ENCODE measurements at places on chromosomes 6 and 20.

GRCh38 chr6:4371207-4371921 is 236.0 kb upstream of the ECI2 start:
- no peak for DNase-seq

GRCh38 chr20:44646023-44646640 is 5.4 kb downstream of the ADA start:
- peak; percentile 80 for DNase-seq

- peak; percentile 20 for DNase-seq
These were observed 3.5 kb downstream of the CST7 start for GRCh38 chr20:24952376-24953208.

GRCh38 chr6:3977875-3978711 is 100.8 kb downstream of the FAM217A start:
- no peak for DNase-seq

DNA sequence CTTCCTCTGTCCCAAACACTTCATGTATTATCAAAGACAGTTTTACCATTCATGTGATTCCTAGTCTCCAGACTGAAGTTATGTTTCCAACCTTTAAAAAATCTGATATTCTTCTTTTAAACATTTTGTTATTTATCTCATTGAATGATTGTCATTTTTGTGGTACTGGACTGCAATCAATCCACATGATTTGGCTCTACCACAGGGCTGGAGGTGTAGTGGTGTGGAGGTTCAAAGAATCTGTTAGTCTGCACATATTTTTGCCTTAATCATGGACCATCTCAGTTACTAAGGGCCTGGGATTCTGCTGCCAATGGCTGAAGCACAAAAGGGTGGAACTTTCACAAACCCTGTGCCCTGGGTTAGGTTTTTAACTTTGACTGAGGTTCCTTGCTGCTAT is 164.1 kb upstream of the JAG1 start:
- no peak for DNase-seq

GRCh38 chr6:100959280-100959679 is 78.2 kb upstream of the ASCC3 start:
- no peak for DNase-seq

DNA sequence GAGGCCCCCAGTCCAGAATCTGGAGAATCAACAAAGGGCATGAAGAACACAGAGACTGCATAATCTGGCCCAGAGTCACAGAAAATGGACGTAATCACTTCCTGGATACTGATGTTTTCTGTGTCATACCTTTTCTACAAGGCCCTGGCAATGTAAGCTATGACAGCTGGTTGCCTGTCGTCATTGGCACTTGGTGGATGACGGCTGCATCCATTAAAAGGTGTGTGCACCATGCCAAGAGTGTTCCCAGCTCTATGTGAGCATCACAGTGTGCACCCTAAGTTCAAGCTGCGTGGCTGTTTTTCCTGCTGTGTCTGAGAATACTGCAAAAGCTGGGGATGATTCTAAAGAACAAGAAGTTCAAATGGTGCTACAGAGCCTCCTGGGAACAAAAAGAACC is 275.2 kb upstream of the CNR1 start:
- DNase-seq: no peak

GRCh38 chr6:144197919-144198318 is 47.6 kb downstream of the STX11 start:
- DNase-seq: no peak

DNA sequence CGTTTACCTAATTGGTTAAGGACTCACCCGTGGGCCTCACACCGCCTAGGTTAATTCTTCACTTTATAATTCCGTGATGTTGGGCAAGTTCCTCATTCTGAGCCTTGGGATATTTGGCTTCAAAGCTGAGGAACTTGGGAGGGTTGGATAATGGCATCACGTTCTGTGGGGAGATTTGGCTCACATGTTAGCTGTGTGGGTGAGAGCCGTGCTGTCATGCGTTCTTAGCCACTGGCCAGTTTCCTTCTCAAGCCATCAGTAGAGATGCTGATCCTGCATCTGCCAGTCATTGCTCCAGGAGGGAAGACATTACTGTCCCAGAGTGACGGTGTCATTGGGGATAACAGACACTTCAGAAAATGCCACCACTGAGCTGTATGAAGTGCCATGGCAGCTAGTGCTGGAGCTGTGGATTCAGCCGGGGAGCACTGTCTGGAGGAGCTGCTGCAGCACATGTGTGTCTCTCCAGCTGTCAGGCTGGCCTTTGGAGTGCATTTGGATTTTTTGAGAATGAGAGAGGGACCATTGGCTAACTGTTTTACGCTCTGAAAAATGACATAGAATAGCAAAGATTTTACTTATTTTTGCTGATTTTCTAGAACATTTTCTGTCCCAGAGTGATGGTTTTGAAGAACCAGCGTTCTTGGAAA is 16.5 kb downstream of the IGF2R start:
- DNase-seq: no peak

- DNase-seq: no peak
These were observed 19.0 kb downstream of the CEP85L start for GRCh38 chr6:118632359-118632758.

- no peak for DNase-seq
These were observed 118.7 kb downstream of the SMOC2 start for GRCh38 chr6:168559574-168560098.

GRCh38 chr6:35729722-35730121 is 7.1 kb upstream of the ARMC12 start:
- no peak for DNase-seq

DNA sequence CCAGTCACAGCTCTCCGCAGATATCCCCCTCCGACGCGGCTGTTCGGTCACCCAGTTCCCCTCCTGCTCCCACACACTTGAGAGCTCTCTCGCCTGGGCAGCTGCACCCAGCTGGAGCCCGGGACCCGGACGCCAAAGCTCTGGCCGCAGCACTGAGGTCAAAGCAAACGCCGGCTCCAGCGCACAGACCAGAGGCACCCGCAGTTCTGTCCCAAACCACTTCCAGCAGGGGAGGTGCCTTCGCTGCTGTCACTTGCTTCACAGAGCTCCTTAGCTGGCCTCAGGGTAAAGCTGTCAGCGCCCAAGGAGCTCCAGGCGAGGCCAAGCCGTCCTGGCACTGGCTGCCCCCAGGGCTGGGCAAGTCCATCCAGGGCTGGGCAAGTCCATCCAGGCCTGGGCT is 27.9 kb downstream of the SLC2A4RG start:
- no peak for DNase-seq

GRCh38 chr6:105874835-105875626 is 211.1 kb upstream of the PRDM1 start:
- no peak for DNase-seq

- DNase-seq: no peak
These were observed 49.2 kb downstream of the TGM2 start for GRCh38 chr20:38115896-38116295.

GRCh38 chr20:50727792-50728485 is 3.4 kb upstream of the PARD6B start:
- no peak for DNase-seq

- no peak for DNase-seq
These were observed 59.2 kb upstream of the DUSP22 start for GRCh38 chr6:232982-233640.

- DNase-seq: no peak
These were observed 103.4 kb downstream of the TULP4 start for GRCh38 chr6:158415666-158416065.

DNA sequence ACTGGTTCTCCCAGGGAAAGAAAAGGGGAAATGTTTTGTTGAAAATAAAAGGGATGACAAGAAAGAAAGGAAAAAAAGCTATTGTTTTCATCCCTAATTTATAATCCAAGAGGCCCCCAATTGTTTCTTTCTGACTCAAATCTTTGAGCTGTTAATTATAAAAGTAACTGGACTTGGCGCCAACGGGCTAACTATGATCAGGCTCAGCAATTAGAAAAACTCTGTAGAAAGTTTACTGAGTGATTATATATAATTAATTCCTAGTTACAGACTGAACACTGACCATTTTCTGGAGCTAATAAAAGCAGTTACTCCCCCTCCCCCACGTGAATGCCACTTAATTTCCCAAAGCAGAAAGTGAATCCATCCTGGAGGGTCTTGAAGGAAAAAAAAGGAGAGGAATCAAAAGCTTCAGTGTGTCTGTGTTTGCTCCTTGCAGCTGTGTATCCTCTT is 3.2 kb downstream of the ZMYND8 start:
- no peak for DNase-seq

GRCh38 chr6:14953836-14954235 is 292.0 kb upstream of the JARID2 start:
- DNase-seq: no peak

GRCh38 chr6:31114970-31115849 is 610 bp downstream of the PSORS1C1 start:
- DNase-seq: no peak

DNA sequence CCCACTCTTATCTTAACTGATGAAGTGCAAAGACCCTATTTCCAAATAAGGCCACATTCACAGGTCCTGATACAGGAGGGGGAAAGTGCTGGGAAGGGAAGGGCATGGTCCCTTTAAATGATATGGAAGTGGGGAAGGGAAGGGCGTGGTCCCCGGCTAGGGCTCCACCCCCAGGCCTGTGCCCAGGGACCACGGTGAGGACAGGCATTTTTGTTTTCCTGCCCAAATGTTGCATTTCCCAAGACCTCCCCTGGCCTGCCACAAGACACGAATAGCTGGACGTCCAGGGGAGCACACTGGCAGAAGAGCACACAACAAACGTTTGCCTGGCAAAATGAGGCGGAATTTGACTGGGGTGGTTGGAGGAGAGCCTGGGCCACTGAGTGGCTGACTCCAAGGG is 16.1 kb upstream of the HFE start:
- no peak for DNase-seq

GRCh38 chr20:64099086-64099786 is 8.1 kb downstream of the NPBWR2 start:
- peak; percentile 95 for DNase-seq

- DNase-seq: no peak
These were observed 227.0 kb upstream of the MARCKS start for GRCh38 chr6:113629975-113630737.

DNA sequence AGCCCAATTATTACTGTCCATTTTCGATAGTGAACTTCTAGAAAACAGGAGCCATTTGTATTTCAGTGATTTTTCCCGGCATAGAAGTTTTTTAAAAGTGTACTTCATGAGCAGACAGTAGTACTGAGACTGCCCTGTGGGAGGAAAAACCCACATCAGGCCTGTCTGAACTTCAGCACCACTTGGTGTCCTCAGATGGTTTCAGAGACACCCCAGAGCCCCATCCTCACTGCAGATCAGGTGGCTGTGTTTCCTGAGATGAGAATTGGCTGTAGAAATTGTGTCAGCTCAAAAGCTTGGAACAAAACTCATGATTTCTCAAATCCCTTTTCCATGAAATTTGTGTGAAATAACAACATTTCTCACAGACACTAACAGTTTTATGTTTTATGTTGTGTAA is 110.0 kb upstream of the RIN2 start:
- DNase-seq: no peak

- no peak for DNase-seq
These were observed 93.3 kb downstream of the ADGRB3 start for GRCh38 chr6:68728159-68728979.

- no peak for DNase-seq
These were observed 191.9 kb downstream of the CENPW start for GRCh38 chr6:126531840-126532239.

DNA sequence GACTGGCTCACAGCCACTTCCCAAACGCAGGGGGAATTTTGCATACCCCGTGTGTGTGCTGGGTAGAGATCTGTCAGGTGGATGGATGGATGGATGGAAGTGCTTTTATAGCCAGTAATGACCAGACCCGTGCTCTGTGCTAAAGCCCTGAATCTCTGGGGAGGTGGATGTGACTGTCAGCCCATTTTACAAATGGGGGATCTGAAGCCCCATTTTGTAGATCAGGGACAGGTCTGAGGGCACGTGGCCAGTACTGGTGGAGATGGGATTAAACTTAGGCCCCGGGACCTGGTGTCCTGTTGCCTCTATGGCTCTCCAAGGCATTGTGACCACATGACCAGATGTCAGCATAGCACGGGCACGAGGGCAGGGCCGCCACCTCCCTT is 38.2 kb upstream of the ZBP1 start:
- no peak for DNase-seq

DNA sequence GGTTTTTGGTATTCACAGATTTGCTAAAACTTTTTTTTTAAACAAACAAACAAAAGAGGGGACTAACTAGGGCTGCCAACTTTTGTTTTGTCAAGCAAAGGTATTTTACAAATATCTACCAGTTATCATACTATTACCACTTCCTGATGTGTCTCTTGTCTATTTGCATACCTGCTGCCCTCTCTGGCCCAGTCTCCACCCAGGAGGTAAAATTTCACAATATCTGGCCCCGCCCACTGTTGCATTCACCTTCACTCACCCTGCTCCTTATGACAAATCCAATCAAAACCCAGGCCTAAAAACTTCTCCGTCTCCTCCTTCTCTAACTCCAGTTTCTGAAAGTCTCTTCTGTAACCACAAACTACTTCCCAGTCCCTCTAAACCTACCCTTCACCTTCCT is 82.2 kb downstream of the TRERF1 start:
- DNase-seq: no peak

DNA sequence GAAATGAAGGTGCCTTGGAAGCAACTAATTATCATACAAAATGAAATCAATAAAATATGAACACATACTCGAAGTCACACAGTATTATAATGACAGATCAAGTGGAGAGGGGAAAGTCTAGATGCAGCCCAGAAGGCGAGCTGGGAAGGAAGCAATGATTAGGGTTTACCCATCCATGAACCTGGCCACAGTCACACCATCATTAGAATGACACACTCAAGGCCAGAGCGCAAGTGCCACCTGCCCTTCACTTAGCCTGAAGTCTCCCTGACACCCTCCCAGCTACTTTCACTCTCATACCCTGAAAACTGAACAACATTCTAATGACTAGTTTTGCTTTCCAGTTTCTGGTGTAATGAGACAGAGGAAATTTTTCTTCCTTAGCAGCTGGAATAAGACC is 302.8 kb upstream of the JARID2 start:
- DNase-seq: no peak

GRCh38 chr6:127547215-127547614 is 28.1 kb upstream of the MTCL3 start:
- DNase-seq: no peak

GRCh38 chr6:16228709-16229665 is 9.4 kb upstream of the GMPR start:
- DNase-seq: no peak

DNA sequence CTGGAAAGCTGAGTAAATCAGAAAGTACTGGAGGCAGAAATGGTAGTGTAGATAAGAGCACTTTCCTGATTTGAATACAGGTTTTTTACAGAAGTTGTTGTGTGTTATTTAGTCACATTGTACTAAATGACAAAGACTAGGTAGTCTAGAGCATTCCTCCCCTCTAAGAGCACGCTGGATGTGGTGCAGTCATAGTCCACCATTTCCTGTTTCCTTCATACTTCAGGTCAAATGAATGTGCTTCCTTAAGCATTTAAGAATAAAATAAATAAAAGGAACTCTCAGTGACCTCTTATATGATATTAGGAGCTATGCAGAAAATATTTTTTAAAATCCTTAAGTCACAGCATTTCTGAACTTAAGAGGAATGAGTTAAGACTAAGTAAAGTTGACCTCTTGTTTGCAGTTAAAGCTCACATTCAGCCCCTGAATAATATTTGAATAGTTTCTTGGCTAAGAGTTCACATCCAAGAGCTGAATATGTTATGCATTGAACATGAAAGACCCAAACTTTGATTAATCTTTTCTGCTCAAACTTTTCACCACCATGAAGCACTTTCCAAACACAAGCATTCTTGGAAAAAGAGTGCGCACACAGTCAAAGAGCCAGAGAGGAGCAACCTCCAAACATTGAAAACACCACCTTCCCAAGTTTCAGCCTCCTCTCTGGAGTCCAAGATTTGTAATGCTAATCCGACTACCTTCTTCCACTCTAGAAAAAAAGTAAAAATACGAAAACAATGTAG is 53.4 kb upstream of the TMEM30A start:
- DNase-seq: no peak

- no peak for DNase-seq
These were observed 18.4 kb downstream of the EYA4 start for GRCh38 chr6:133259561-133259960.

Measured in SHP77 (cell line).